ENCODE measurements at places on chromosomes 1 and 21. TPM values are rescaled to one million over a fixed set of nuclear protein-coding genes. Genes with fewer than 3 reads are reported as not detected.

DNA sequence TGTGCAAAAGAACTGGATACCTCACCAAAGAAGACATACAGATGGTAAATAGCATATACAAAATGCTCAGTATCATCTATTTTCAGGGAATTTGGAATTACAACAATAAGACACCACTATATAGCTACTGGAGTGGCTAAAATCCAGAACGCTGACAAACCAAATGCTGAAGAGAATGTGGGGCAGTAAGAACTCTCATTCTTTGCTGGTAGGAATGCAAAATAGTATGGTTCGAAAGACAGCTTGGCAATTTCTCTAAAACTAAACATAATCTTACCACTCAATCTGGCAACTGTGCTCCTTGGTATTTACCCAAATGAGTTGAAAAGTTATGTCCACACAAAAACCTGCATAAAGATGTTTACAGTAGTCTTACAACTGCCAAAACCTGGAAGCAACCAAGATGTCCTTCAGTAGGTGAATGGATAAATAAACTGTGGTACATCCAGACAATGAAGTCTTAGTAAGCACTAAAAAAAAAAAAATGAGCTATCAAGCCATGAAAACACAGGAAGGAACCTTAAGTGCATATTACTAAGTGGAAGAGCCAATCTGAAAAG is 26.5 kb downstream of the TARBP1 start:
- no peaks in the 10 kb centered on the region for H3K4me1 ChIP-seq
- H3K36me3 ChIP-seq: peaks cover 29% of the 10 kb centered on the region
- H3K27ac ChIP-seq: no peak overlapping the region
- H3K27me3 ChIP-seq: no peaks in the 10 kb centered on the region
- DNase-seq: no peak

DNA sequence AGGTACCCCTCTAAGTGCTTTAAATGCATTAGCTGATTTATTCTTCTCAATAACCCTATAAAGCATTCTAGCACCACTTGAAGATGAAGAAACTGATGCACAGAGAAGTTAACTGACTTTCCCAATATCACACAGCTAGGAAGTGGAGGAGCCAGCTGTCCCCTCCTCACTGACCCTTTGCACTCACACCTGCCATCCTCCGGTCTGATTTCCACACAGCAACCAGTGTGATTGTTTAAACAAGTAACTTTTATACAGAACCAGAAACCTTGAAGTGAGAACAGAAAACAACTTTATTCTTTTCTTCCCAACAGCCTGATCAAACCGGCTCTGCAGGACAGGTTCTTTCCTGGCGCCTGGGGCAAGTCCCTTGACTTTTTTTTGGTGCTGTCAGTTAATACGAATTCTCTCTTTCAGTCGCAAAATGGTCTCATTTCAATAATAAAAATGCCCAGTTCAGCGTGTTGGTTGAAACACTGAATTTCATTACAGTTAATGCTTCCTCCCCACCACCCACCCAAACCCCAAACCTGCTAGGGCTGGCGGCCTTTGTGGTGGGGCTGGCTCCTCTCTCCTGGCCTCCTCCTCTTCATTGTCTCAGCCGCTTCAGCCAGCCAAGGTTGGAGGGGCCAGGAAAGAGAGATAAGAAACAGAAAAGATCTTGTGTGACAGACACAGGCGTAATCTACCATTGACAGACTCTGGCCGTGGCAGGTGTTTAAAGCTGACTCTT is 26.4 kb upstream of the EEIG2 start:
- no peak overlapping the region for H3K4me3 ChIP-seq
- no peaks in the 10 kb centered on the region for H3K27me3 ChIP-seq
- no peaks in the 10 kb centered on the region for H3K36me3 ChIP-seq

- H3K4me3 ChIP-seq: no peak overlapping the region
- no peaks in the 10 kb centered on the region for H3K27me3 ChIP-seq
- H3K36me3 ChIP-seq: no peaks in the 10 kb centered on the region
- H3K4me1 ChIP-seq: no peaks in the 10 kb centered on the region
Observed at GRCh38 chr1:8545078-8545477, 227.2 kb downstream of the SLC45A1 start.

DNA sequence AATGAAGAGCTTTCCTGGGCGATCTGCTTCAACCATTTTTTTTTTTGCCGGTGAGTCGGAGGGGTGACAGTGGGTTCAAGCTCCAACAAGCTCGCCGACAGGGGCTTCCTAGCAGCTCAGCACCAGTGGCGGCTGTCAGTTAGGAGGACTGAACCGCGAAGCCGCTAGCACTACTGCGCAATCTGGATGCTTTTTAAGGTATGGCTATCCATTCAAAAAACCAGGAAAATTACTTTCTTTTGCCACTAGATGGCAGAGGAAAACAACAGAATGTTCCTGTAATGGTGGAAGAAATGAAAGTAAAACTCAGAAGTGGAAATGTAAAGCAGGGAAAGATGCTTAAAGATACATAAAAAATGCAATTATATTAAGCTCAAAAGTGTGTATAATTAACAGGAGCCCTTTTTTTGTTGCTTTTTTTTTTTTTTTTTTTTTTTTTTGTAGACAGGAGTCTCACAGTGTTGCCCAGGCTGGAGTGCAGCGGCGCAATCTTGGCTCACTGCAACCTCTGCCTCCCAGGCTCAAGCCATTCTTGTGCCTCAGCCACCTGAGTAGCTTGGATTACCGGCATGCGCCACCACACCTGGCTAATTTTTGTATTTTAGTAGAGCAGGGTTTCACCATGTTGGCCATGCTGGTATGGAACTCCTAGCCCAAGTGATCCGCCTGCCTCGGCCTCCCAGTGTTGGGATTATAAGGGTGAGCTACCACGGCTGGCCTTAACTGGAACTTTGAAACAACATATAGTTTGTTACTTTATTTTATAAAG is 8.5 kb downstream of the KYAT3 start:
- H3K27me3 ChIP-seq: no peaks in the 10 kb centered on the region
- DNase-seq: peak; percentile 81
- H3K27ac ChIP-seq: peak overlapping the region; percentile 22
- no peak overlapping the region for H3K4me3 ChIP-seq

DNA sequence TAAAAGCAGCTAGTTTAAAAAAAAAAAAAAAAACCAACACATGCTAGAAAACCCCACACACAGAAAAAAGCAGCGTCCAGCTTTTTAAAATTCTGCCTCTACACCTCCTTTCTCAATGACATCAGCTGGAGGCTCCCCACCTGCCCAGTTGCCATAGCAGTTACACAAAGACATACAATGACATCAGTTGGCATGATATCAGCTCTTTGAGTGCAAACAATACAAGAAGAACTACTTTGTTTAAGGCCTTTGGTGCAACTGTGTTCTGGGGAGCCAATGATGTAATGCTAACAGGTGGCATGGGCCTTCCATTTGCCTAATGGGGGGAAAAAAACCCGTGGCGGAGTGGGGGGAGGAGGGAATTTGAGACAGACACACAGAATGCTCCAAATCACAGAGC is 32.9 kb downstream of the DUSP10 start:
- H3K4me3 ChIP-seq: no peak overlapping the region
- peaks cover 57% of the 10 kb centered on the region for H3K4me1 ChIP-seq
- H3K36me3 ChIP-seq: peaks cover 15% of the 10 kb centered on the region
- H3K27ac ChIP-seq: peak overlapping the region; percentile 83

The MNDA gene
- total RNA-seq: 3.3 TPM

DNA sequence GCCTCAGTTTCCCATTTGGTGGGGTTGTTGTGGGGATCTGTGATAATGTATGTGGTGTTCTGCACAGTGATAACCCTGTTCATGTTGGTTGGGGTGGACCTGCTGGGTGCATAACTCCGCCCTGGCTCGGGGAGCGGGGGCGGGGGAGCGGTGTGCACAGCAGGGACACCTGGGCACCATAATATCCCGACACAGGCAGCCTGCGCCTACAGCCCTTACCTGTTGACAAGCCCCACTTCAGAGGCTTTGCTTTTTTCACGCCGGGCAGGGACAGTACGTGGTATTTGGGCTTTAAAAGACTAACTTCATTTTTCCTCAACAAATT is 48.0 kb upstream of the ACOT11 start:
- peaks cover 14% of the 10 kb centered on the region for H3K4me1 ChIP-seq
- no peaks in the 10 kb centered on the region for H3K36me3 ChIP-seq
- no peak overlapping the region for H3K4me3 ChIP-seq
- H3K27me3 ChIP-seq: peaks cover 15% of the 10 kb centered on the region
- no peak overlapping the region for H3K27ac ChIP-seq
- no peak for DNase-seq

GRCh38 chr1:3029481-3029961 is 8.3 kb downstream of the ACTRT2 start:
- no peaks in the 10 kb centered on the region for H3K27me3 ChIP-seq
- DNase-seq: no peak
- no peaks in the 10 kb centered on the region for H3K36me3 ChIP-seq
- no peak overlapping the region for H3K4me3 ChIP-seq
- no peaks in the 10 kb centered on the region for H3K4me1 ChIP-seq
- no peak overlapping the region for H3K27ac ChIP-seq

GRCh38 chr1:166470014-166470413 is 303.2 kb upstream of the FAM78B start:
- peaks cover 2% of the 10 kb centered on the region for H3K27me3 ChIP-seq
- no peak overlapping the region for H3K4me3 ChIP-seq
- H3K4me1 ChIP-seq: no peaks in the 10 kb centered on the region
- no peak overlapping the region for H3K27ac ChIP-seq

- H3K36me3 ChIP-seq: no peaks in the 10 kb centered on the region
- H3K27ac ChIP-seq: no peak overlapping the region
- DNase-seq: no peak
- H3K4me1 ChIP-seq: peaks cover 11% of the 10 kb centered on the region
- H3K4me3 ChIP-seq: no peak overlapping the region
Observed at GRCh38 chr1:178092878-178093493, 918 bp upstream of the RASAL2 start.

DNA sequence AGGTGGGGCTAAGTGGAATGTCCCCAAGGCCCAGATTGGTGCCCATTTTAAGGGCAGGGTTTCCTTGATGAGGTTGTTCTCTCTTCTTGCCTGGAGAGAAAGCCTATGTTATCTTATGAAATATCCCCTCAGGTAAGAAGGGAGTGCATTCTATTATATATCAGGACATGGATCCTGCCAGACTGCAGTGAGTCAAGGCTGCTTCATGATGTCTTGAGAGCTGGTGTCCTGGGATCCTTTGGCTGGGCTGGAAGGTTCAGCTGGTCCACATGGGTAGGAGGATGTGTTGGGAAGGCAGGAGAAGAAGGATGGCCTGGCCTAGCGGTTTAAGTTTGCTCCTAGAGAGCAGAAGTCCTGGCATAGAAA is 207.6 kb downstream of the ROR1 start:
- H3K4me3 ChIP-seq: no peak overlapping the region
- no peaks in the 10 kb centered on the region for H3K4me1 ChIP-seq
- H3K36me3 ChIP-seq: no peaks in the 10 kb centered on the region
- DNase-seq: no peak
- no peak overlapping the region for H3K27ac ChIP-seq

DNA sequence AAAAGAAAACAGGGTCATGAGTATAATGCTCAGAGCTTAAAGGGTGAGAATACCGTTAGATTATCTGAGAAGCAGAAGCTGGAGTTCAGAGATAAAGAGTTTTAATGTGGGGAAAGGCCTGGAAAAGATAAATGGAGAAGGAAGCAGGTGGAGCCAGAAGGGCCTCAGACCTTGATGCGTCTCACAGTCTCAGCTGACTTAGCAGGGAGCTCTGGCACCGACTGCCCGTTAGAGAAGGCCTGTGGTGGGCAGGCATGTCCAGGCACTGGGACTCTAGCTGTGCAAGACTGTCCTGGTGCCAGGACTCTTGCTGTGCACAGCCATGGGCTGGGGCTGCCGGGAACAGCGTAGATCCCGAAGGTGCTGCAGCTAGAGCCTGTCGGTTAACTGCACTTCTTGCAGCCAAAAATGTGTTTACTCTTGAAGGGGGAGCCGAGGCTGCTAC is 3.8 kb upstream of the SLAMF9 start:
- H3K4me1 ChIP-seq: no peaks in the 10 kb centered on the region
- no peaks in the 10 kb centered on the region for H3K36me3 ChIP-seq
- H3K4me3 ChIP-seq: no peak overlapping the region
- H3K27ac ChIP-seq: no peak overlapping the region
- H3K27me3 ChIP-seq: no peaks in the 10 kb centered on the region

DNA sequence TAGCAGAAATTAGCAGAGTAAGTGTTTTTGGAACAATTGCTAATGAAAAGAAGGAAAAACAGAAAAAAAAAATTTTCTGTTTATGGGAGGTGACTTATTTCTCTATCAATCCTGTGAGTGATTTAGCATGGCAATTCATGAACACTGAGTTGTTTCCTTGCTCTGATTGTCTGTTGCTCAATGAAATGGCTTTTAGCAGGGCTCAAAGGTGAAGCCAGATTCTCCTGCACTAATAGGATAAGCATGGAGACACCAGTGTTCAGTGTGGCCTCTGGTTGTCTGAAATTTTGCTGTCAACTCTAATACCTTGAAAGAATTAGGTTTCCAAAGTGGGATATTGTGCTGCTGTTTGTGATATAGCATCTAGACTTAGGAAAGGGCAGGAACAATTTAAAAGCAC is 15.8 kb downstream of the TRIM45 start:
- DNase-seq: no peak
- H3K4me3 ChIP-seq: no peak overlapping the region
- peaks cover 9% of the 10 kb centered on the region for H3K36me3 ChIP-seq
- no peaks in the 10 kb centered on the region for H3K27me3 ChIP-seq
- H3K27ac ChIP-seq: no peak overlapping the region
- H3K4me1 ChIP-seq: no peaks in the 10 kb centered on the region

DNA sequence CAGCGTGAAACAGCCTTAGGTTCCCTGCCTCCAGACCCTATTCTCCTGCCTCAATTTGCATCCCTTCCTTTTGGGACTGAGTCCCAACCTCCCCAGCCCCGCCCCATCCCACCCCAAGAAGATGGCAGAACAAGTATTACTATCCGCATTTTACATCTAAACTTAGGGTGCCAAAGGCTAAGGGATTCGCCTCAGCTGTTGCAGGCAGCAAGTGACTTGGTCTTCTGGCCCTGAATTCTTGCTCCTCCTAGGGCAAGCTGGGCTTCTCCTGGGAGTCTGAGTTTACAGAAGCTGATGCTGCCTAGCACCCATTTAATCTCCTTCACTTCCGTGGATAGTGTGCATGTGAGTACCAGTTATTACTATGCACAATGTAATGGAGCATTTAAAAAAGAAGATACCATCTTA is 161.3 kb upstream of the NR5A2 start:
- H3K27ac ChIP-seq: no peak overlapping the region
- H3K27me3 ChIP-seq: no peaks in the 10 kb centered on the region
- no peak overlapping the region for H3K4me3 ChIP-seq
- no peak for DNase-seq

The TMEM200B gene
- total RNA-seq: not detected

- peaks cover 16% of the 10 kb centered on the region for H3K4me1 ChIP-seq
- no peak overlapping the region for H3K27ac ChIP-seq
- H3K4me3 ChIP-seq: peak overlapping the region; percentile 16
- DNase-seq: no peak
- H3K36me3 ChIP-seq: no peaks in the 10 kb centered on the region
Observed at GRCh38 chr1:903721-904271, 19.9 kb upstream of the SAMD11 start.

DNA sequence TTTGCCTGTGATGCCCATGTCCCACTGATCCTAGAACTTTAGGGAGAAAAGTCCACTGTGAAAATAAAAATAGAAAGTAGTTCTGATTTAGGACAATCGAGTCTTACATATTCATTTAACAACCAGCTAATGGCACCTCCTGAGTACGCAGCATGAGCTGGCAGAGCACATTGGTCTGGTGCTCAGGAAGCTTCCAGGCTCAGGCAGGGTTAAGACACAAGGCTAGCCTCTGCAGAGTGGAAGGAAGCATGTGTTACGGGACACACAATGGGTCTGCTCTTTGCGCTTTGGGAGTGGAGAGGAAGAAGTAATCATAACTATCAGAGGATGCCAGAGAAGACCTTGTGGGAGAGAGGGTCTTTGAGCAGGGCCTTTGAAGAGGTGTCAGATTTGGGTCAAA is 4.2 kb upstream of the KLHDC8A start:
- no peak for DNase-seq
- H3K4me3 ChIP-seq: no peak overlapping the region
- no peaks in the 10 kb centered on the region for H3K36me3 ChIP-seq
- H3K4me1 ChIP-seq: no peaks in the 10 kb centered on the region
- no peaks in the 10 kb centered on the region for H3K27me3 ChIP-seq
